ENCODE measurements at places on chromosomes 5 and 9. TPM values are rescaled to one million over a fixed set of nuclear protein-coding genes. Genes with fewer than 3 reads are reported as not detected.

- DNase-seq: no peak
Measured at GRCh38 chr5:146499680-146500079, 16.3 kb downstream of the GPR151 start.

DNA sequence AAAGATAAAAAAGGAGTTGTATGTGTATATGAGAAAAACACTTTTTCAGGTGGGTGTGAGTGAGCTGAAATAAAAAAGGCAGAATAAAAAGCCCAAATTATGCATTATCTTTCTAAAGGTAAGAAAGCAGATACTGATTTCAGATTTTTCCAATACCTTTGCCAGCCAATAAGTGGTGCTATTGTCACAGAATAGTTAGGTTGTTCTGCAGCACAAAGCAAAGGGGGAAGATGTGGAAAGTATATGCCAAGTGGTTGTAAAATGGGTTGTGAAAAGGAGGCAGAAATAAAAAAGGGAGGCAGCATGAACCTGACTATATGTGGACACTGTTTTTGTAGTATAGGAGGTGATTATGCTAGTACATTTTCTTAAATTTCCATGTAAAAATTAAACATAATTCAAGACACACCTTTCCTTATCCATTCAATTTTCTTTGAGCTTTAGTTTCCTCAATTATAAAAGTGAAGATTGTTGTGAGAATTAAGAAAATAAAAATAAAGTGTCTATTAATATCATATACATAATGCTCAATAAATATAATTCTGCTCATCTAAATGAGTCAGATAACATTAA, 106.7 kb downstream of the SMIM15 start:
- DNase-seq: peak; percentile 29

DNA sequence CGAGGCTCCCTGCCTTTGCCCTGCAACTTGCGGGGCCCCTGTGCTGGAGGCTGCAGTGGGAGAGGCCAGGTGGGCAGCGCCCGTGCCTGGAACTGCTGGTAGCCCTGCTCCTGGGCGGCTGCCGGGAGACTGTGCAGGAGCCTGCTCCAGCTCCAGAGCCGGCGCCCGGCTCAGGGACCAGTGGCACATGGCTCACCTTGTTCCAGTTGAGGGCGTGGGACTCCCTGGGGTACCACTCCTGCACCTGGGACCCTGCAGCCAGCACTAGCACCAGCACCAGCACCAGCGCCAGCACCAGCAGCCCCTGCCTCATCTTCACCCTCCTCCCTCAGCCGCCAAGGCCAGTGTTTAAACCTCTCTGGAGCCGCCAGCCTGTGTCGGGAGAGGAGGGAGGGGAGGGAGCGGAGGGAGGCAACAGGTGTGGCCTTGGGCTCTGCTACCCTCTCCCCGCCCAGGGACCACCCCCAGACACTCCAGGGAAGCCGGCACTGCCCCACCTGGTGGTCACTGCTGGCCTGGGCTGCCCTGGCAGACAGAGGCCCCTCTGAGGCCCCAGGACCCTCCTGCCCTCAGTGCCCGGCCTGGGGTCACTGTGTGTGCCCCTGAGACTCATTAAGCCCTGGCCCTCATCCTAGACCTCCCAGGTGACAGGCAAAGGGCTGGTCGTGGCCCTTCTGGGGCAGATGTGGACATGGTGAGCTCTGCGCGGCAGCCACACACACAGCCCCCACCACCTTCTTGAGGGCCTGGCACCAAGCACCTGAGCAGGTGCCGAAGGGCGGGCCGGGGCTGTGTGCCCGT, at the start of gene LCN10:
TSS of gene LCN10 (minus strand) at position 350 of the 801 bp plus-strand sequence. CDS start at position 313, 37 bp downstream.
- peak; percentile 32 for DNase-seq

GRCh38 chr5:170518277-170518676, 14.5 kb downstream of the KCNIP1 start:
- no peak for DNase-seq

- DNase-seq: no peak
Measured at GRCh38 chr5:137200906-137201700, 298.0 kb downstream of the SPOCK1 start.

GRCh38 chr5:175658299-175659145, 651 bp downstream of the HRH2 start:
- DNase-seq: no peak

- no peak for DNase-seq
Measured at GRCh38 chr5:3026099-3026498, 274.6 kb upstream of the IRX2 start.

GRCh38 chr5:140150201-140150600, 24.5 kb downstream of the IGIP start:
- DNase-seq: no peak

GRCh38 chr5:59317023-59317773, 576.3 kb downstream of the PDE4D start:
- DNase-seq: no peak

GRCh38 chr9:105535920-105536668, 21.8 kb upstream of the FKTN start:
- no peak for DNase-seq

GRCh38 chr5:5857396-5857795, 434.9 kb downstream of the ICE1 start:
- DNase-seq: no peak

- DNase-seq: no peak
Measured at GRCh38 chr5:67679184-67679841, 482.7 kb upstream of the CD180 start.

Gene F2RL1
- 58.1 TPM for total RNA-seq

Gene ENTPD2
- total RNA-seq: 7.7 TPM

Gene PIP5K1B
- 122 TPM for total RNA-seq

Gene CCIN
- total RNA-seq: not detected

Gene CCDC187
- 0.48 TPM for total RNA-seq

Measured in mucosa of descending colon (tissue), 3 donors.